ENCODE measurements at places on chromosomes 16 and 17. TPM values are rescaled to one million over a fixed set of nuclear protein-coding genes. Genes with fewer than 3 reads are reported as not detected.
A peak's percentile ranks its signal among the peaks of the same experiment; 100 is the strongest.

GUCY2D gene
- not detected for total RNA-seq

DPEP2 gene
- total RNA-seq = 5.3 TPM

HSPB9 gene
- not detected for total RNA-seq

P2RX5 gene
- 37.6 TPM for total RNA-seq

IGFBP4 gene
- total RNA-seq = 15.5 TPM

ZSCAN10 gene
- 0.19 TPM for total RNA-seq

ALOX12B gene
- 2.1 TPM for total RNA-seq

ERN2 gene
- not detected for total RNA-seq

PABPN1L gene
- not detected for total RNA-seq

CDC6 gene
- 95.7 TPM for total RNA-seq

SMIM36 gene
- not detected for total RNA-seq

SLC35B1 gene
- total RNA-seq = 48.3 TPM

DNA sequence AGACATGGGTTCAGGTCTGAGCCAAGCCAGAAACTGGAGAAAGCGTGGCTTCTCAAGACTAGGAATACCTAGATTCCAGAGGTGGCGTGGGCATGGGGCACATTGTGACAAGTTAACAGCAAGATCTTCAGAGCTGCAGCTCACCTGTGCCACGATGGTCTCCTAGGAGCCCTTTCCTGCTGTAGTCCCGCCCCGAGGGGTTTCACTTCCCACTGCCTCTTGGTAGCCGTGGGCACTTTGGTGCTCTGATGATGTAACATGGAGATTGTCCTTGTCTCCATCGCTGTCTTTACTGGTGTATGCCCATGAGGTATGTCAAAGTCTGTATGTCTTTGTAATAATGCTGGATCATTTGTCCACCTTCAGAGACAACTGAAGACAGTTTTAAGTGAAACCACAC is 89.7 kb downstream of the WWOX start:
- no peaks in the 10 kb centered on the region for H3K36me3 ChIP-seq
- H3K27me3 ChIP-seq = no peaks in the 10 kb centered on the region
- H3K4me1 ChIP-seq = no peaks in the 10 kb centered on the region
- H3K27ac ChIP-seq = no peak overlapping the region

DNA sequence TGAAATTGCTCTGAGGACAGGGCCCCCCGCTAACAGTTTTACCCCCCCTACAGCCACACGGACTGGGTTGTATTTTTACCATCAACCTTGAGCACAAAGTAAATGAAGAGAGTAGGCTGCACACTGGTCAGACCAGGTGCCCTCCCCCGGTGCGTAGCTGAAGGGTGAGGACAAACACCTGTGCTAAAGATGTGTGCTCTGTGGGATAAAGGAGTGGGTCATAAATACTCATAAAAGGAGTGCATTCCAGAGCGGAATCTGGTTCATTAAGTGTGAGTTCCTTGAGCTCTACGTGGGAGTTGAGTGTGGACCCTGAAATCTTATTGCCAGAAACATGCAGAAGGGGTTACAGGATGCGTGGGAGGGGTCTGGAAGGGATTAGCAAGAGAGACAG is 217.0 kb downstream of the CCDC182 start:
- no peak overlapping the region for H3K27ac ChIP-seq
- no peak overlapping the region for H3K4me3 ChIP-seq
- H3K4me1 ChIP-seq = peaks cover 26% of the 10 kb centered on the region
- no peaks in the 10 kb centered on the region for H3K27me3 ChIP-seq
- H3K36me3 ChIP-seq = no peaks in the 10 kb centered on the region
- DNase-seq = no peak

GRCh38 chr17:54933921-54934320 is 33.3 kb downstream of the TOM1L1 start:
- no peak for DNase-seq
- no peaks in the 10 kb centered on the region for H3K4me1 ChIP-seq
- H3K4me3 ChIP-seq = no peak overlapping the region
- H3K27me3 ChIP-seq = peaks cover 1% of the 10 kb centered on the region
- H3K36me3 ChIP-seq = no peaks in the 10 kb centered on the region

GRCh38 chr17:50691550-50692447 is 15.9 kb downstream of the ANKRD40 start:
- H3K27me3 ChIP-seq = no peaks in the 10 kb centered on the region
- H3K27ac ChIP-seq = no peak overlapping the region

DNA sequence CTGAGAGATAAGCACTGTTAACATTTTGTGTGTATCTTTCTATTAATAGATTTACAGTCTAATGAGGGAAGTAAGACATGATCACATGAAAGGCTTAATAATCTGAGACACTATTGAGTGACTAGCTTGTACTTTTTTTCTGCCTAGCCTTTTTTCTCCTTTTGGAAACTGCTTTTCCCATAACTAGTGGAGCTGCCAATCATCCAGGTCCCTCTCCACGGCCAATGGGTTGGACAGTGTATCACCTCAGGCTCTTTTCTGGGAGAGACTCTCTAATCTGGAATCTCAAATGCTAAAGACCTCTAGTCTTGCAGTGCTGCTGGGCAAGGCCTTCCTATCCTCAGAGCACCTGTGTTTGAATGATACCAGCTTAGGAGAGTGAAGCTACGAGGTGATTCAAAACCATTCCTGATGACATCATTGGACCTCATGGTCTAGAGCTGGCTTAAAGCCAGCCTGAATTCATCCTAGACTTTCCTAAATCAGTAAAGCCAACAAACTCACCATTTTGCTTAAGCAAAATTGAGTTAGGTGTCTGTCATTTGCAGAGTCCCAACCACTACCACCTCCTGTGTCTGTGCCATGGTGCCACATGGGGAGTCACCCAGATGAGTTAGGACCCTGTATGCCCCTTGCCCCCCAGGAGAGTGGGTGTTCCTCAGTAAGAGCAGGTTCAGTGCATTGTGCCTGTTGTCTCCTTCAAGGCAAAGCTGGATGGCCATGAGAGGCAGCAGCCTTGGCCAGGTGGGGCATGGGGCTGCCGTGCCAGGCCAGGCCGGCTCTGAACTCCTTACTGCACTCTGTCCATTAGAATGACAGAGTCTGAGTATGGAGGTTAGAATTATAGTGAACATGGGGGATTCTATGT is 62.9 kb downstream of the SPECC1 start:
- no peak overlapping the region for H3K4me3 ChIP-seq
- no peaks in the 10 kb centered on the region for H3K36me3 ChIP-seq
- DNase-seq = no peak
- no peak overlapping the region for H3K27ac ChIP-seq

DNA sequence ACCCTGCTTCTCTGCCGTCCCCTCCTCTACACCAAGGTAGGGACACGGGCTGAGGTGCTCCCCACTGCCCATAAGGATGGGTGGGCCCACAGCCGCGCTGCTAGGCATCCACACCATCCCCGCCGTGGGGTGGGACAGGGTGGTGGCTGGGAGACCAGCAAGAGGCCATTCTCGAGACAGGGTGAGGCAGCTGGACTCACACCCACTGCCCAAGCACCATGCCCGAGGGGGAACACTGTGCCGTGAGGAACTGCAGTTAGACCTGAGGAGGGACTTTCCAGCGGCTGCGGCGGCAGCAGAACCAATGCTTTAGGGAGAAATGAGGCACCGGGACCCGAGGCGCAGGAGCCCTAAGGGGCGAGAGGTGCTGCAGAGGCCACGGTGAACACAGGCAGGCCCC is 13.3 kb downstream of the PKD1 start:
- H3K4me3 ChIP-seq = no peak overlapping the region
- no peak overlapping the region for H3K27ac ChIP-seq
- H3K27me3 ChIP-seq = no peaks in the 10 kb centered on the region
- DNase-seq = no peak

DNA sequence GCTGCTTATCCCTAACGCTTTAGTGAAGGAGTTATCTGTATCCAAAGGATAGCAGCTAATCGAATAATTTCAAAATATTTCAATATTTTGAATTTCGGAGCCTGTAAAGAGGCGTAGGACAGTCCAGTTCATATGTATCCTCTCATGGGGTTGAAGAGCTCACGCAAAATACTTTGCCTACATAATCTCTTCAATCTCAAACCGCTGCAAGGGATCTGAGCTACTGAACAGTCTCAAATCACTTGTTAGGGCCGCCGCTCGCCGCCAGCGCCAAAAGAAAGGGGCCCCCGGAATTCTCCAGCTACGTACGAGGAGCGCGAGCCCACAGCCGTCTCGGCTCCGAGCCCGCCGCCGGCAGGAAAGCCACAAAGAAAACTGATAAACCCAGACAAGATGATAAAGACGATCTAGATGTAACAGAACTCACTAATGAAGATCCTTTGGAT is 601 bp upstream of the RFWD3 start:
- H3K36me3 ChIP-seq = peaks cover 43% of the 10 kb centered on the region
- H3K27ac ChIP-seq = peak overlapping the region; percentile 91
- peak overlapping the region; percentile 85 for H3K4me3 ChIP-seq
- no peaks in the 10 kb centered on the region for H3K27me3 ChIP-seq
- DNase-seq = peak; percentile 58

- H3K4me1 ChIP-seq = peaks cover 43% of the 10 kb centered on the region
- H3K36me3 ChIP-seq = peaks cover 12% of the 10 kb centered on the region
- H3K27me3 ChIP-seq = no peaks in the 10 kb centered on the region
- DNase-seq = no peak
Measured at GRCh38 chr17:80845863-80846671, 145.6 kb upstream of the CHMP6 start.

DNA sequence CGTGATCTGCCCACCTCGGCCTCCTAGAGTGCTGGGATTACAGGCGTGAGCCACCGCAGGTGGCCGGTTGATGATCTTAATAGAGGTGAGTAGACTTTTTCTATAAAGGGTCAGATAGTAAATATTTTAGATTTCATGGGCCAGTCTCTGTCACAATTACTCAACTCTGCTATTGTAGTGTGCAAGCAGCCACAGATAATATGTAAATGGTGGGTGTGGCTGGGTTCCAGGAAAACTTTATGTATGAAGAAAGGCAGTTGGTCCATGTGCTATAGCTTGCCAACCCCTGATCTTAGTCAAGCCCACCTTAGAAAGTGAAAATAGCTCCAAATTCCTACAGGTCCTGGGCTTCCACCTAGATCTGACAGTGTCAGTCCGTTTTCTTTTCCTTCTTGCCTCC is 94.9 kb upstream of the PMFBP1 start:
- no peaks in the 10 kb centered on the region for H3K36me3 ChIP-seq
- H3K27me3 ChIP-seq = no peaks in the 10 kb centered on the region
- H3K4me1 ChIP-seq = no peaks in the 10 kb centered on the region
- H3K4me3 ChIP-seq = no peak overlapping the region
- no peak overlapping the region for H3K27ac ChIP-seq

- peaks cover 15% of the 10 kb centered on the region for H3K4me1 ChIP-seq
- H3K4me3 ChIP-seq = no peak overlapping the region
- no peaks in the 10 kb centered on the region for H3K27me3 ChIP-seq
- no peak for DNase-seq
- H3K36me3 ChIP-seq = no peaks in the 10 kb centered on the region
Measured at GRCh38 chr16:15053904-15054303, 2.0 kb downstream of the NTAN1 start.

GRCh38 chr17:7258731-7259554 is 3.3 kb downstream of the CLDN7 start:
- H3K4me1 ChIP-seq = peaks cover 28% of the 10 kb centered on the region
- peaks cover 16% of the 10 kb centered on the region for H3K27me3 ChIP-seq
- no peak overlapping the region for H3K4me3 ChIP-seq
- DNase-seq = peak; percentile 46
- H3K27ac ChIP-seq = peak overlapping the region; percentile 6

DNA sequence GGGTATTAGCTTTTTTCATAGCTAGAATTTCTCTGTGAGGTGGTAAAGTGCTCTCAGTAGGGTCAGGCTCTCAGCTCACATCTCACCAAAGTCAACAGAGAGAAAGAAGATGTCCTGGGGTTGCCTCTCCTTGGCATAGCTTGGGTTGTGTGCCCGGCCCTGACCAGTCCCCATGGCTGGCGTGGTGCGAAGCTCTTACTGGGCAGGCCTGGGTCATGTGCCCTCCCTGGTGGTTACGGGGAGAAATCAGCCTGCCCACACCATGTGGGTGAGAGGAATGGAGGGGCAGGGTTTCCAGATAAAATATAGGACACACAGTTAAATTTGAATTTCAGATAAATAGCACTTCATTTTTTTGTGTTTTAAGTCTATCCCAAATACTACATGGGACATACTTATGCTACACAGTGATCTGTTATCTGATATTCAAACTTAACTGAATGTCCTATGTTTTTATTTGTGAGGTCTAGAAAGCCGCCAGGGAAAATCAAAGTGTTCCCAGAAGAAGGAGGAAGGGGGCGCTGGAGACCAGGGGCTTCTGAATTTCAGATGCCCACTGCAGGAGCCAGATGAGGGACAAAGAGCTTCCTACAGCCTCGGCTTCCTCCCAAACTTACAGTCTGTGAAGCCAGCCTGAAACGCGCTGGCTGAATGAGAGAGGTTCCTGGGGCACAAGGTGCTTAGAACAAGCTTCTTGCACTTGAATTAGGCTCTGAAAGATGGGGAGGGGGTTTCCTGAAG is 45.4 kb downstream of the NKD1 start:
- no peak for DNase-seq
- H3K4me3 ChIP-seq = no peak overlapping the region
- no peaks in the 10 kb centered on the region for H3K27me3 ChIP-seq
- peaks cover 12% of the 10 kb centered on the region for H3K4me1 ChIP-seq

- no peaks in the 10 kb centered on the region for H3K36me3 ChIP-seq
- H3K4me3 ChIP-seq = no peak overlapping the region
- no peak overlapping the region for H3K27ac ChIP-seq
Measured at GRCh38 chr17:78232859-78233173, 1.4 kb downstream of the TMEM235 start.

DNA sequence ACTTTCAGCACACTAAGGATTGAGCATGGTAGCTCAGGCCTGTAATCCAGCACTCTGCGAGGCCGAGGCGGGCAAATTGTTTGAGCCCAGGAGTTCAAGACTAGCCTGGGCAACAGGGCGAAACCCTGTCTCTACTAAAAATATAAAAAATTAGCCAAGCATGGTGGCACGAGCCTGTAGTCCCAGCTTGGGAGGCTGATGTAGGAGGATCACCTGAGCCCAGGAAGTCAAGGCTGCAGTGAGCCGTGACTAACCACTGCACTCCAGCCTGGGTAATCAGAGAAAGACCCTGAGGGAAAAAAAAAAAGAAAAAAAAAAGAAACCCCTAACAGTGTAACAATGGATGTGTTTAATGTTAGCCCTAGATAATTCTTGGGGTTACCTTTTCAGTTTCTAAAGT is 24.0 kb downstream of the PARN start:
- peaks cover 53% of the 10 kb centered on the region for H3K36me3 ChIP-seq
- DNase-seq = no peak
- H3K4me1 ChIP-seq = peaks cover 4% of the 10 kb centered on the region
- H3K4me3 ChIP-seq = no peak overlapping the region
- no peak overlapping the region for H3K27ac ChIP-seq

GRCh38 chr17:44914148-44914547 is 1.2 kb downstream of the GFAP start:
- no peak overlapping the region for H3K27ac ChIP-seq
- peaks cover 24% of the 10 kb centered on the region for H3K27me3 ChIP-seq
- H3K4me1 ChIP-seq = peaks cover 6% of the 10 kb centered on the region
- no peak for DNase-seq
- H3K4me3 ChIP-seq = no peak overlapping the region

- H3K36me3 ChIP-seq = no peaks in the 10 kb centered on the region
- H3K27me3 ChIP-seq = no peaks in the 10 kb centered on the region
- H3K4me3 ChIP-seq = no peak overlapping the region
- H3K4me1 ChIP-seq = peaks cover 3% of the 10 kb centered on the region
Measured at GRCh38 chr17:9309216-9309615, 266.4 kb downstream of the STX8 start.

Measured in activated CD4-positive, alpha-beta memory T cell treated with anti-CD3 and anti-CD28 coated beads for 36 hours (primary cell).